Nucleus accumbens (tissue), 56 donors: ENCODE measurements at places on chromosomes 2 and 18.
A peak's percentile ranks its signal among the peaks of the same experiment; 100 is the strongest.

- no peak for DNase-seq
These were observed 162.6 kb upstream of the SIX3 start for GRCh38 chr2:44778671-44779476.

DNA sequence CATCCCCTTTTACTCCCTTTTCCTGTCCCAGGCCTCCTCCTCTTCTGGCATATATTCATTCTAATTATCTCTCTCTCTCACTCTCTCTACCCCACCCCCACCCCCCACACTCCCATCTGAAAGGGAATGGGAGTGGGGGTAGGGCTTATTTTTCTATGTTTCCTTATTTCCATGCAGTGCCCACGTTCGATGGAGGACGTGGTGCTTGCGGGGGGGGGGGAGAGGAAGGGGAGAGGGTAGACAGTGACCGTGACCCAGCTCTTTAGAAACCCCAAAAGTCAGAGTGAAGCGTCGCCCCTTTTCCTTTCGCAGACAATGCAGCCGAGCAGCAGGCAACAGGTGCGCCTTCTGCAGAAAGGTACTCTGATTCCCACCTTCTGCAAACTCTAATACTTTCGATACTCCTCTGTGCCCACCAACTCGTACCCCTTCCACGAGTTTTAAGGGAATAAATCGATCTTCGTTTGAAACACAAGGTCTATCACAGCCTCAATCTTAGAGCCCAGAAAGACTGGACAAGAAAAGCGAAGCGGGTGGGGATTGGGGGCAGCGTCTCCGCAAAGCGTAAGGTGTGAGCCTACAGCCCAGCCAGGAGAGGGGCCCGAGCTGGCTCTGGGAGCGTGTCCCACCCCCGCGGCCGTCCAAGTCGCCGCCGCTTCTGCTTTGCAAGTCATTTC lies 891 bp upstream of the NR4A2 start:
- DNase-seq: no peak

DNA sequence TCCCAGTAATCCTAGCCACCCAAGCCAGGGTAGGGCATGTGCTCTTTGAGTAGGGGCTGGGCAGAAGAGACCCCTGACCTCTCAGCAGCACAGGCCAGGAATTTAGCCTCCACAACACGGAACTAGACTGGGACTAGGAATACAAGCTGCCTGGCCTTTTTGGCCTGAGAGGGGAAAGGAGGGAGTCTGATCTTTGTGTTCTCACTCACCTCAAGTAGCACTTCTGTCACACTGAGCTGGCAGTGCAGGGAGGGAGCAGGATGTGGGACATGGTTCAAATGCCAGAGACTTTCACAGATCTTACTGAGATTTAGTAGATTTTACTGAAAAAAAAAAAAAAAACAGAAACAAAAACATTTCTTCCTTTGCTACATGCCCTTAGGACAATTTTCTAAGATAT lies 395.2 kb downstream of the CMPK2 start:
- DNase-seq: no peak

DNA sequence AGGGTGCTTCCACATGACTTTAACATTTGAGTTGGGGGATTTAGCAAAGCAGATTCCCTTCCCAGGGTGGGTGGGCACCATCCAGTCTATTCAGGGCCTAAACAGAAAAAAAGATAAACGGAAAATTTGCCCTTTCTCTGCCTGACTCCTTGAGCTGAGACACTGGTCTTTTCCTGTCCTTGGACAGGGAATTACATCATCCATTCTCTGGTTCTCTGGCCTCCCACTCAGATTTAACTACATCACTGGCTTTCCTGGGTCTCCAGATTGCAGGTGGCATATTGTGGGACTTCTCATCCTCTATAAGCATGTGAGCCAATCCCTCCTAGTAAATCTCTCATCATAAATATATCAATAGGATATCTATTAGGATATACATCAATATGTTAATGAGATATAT lies 25.8 kb downstream of the CAPN13 start:
- DNase-seq: no peak

DNA sequence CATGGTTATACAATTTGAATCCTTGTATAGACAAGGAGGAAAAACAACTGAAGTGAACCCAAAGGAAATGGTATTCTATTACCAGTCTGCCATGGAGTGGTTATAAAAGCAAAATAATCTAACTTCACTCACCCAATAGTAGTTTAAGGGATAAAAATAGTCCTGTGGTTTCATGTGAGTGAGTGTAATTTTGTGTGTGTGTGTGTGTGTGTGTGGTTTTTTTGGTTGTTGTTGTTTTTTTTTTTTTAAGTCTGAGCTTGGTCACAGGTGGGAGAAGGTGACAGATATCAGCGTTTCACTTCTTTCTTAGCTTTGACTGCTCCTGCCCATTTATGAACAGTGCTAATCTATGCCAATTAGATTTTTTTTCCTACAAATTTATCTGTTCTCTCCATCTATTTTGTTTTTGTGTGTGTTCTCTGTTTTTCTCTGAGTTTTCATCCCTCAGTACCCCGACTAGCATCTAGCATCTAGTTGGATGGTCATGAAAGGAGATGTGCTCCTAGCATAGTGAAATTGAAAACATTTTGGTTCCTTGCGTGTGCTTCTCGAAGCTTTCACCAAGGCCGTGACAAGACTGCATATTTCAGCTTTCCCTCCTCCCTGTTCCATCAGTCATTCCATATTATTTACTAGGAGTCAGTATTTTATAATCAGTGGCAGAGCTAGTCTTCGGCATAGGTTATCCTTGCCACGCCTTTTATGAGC lies 200.1 kb upstream of the DTNA start:
- DNase-seq: no peak

DNA sequence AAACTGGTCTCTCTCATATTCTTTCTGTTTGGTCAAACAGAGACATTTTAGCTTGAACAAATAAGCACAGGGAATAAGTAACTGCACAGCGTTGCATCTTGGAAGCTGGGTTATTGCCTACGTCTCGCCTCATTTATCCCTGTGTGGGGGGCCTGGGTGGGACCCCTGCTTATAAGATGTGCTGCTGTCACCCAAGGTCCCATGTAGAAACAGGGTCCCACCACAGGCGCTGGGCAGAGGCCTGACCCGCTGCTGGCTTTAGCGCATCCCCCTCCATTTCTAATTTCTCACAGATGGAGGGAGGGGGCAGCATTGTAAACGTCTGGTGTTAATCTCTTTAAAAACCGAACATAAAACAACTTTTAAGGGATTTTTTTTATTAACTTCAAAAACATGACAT lies 207.8 kb downstream of the HDAC4 start:
- no peak for DNase-seq

DNA sequence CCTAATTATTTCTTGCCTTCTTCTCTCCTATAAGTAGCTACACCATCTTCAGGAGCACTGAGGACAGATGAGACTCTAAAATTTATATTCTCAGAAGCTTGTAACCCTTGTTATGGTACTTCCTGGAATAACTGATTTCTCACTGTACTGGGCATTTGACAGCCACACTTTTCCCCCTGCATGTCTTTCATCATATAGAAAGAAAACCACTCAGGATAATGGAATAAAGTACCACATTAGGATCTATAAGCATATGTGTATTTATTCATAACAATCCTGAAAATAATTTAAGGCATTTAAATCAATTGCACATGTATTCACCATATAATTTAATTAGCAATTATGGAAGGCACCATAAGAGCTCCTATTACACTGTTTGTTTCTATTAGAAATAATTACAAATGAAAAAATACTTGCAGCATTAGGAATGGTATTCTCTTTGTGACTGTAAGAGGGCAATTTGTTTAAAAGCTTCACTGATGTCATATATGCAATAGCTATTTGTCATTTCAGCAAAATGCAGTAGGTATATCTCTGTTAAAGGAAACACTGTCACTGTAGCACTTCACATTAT lies 216.9 kb upstream of the FSHR start:
- DNase-seq: no peak

- no peak for DNase-seq
These were observed 37.9 kb upstream of the PIK3C3 start for GRCh38 chr18:41917181-41917580.

DNA sequence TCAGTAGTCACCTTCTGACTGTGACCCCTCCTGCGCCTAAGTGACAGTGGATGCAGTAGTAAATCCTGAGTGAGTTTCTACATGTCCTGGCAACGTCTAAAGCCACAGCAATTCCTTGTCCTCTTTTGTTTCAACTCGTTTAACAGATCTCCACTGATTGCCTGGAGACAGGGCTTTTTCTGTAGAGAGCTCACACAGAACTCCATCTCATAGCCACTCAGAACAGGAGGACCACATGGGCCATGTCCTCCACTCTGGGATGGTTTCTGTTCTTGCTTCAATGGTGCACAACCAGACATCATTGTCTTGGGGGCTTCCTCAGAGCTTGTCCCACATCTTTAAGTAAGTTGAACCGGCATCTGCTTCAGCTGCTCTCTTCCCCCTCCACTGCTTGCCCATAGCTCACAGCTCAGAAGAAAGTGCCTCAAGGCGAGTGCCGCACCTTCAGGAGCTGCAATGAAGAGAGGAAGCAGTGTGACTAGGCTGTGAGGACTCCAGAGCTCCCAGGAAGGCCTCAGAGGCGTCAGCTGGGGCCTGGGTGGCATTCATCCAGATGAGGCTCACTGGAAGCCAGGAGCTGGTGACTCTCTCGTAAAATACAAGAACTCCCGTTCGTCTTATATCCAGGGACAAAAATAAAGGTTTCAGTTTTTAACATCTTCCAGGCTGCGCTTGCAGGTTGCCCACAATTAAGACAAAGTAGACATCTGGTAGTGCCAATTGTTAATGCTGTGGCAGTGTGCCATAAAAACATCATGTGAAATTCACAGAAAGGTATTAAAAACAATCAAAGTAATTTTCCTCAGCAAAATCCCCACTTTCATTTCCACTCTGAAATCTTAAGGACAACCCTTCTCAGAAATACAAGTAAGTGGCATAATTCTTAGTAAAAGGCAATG lies 37.3 kb downstream of the ST3GAL5 start:
- peak; percentile 49 for DNase-seq

DNA sequence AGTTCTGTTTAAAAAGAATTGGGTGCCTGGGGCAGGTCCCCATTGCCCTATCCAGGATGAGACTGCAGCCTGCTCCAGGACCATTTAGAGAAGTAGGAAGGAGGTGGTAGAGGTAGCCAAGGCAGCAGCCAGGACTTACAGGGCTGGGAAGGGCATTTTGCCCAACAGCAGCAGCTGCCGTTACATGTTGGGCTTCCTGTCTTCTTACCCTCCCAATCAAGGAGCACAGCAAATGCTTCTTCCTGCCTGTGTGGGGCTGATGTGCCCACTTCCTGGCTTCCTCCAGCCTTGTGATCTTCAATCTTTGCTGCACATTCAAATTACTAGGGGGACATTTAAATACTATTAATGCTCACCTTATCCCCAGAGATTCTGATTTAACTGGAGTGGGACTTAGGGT lies 112.0 kb downstream of the QPCT start:
- DNase-seq: no peak

- DNase-seq: no peak
These were observed 174.1 kb downstream of the ANKRD44 start for GRCh38 chr2:197136452-197136851.

DNA sequence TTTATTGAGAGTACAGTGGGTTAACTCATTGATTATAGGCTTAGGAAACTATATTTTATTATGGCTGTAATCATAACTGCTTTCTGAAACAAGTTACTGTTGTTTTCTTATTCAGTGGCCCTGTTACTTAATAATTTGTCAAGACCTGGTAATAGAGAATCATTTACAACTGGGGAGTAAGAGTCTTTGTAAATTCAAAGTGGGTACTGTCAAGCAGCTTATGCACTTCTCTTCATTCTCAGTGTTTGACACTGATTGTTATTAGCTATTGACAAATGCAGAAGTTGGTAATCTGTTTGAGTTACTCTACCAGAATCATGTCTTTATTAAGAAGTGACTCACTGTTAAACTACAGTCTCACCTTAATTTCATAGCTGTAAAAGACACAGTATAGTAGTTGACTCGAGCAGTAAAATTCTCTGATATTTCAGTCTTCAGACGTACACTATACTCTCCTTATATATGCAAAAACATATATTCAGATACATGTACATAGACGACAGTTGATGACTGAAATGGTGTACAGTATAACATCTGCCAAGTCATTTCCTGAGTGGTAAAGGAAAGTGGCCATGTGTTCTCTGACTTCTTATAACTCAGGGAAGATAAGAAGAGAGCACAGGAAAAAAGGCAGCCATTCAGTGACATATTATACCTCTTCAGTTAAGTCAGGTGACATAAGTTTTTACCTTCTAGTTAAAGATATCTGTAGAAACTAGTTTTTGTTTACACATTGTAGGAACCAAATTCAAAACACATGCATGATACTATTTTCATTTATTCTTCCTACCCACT lies 36.0 kb upstream of the TTC27 start:
- no peak for DNase-seq

GRCh38 chr2:1869987-1870386 lies 125.7 kb upstream of the PXDN start:
- no peak for DNase-seq

- no peak for DNase-seq
These were observed 342.6 kb downstream of the CELF4 start for GRCh38 chr18:37222999-37223378.
